ENCODE measurements at places on chromosomes 3 and 15.

DNA sequence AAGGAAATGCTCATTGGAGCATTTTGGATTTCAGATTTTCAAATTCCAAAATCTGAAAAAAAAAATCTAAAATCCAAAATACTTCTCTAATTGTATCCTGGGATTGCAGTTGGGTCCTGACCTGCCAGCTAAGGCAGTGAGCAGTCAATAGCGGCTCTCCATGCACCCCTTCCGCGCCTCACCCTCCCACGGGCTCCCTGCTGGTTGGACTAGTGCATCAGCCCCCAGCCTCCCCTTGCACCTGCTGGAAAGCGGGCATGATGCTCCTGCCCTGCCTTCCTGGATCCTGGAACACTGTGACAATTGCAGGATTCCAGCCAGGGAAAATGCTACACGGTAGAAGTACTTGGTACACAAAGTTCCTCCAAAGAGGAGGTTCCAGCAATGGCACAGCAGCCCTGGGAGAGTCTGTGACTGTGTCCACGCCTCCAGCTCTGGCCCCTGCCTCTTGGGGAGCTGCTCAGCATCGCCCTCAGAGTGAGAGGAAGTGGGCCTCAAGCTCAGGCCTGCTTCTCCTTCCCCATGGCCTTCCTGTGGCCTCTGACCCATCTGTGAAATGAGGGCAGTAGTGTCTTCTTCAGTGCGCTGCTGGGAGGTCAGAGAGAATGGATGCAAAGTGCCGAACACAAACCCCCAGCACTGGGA is 39.5 kb upstream of the CHRNB4 start:
- no peak for DNase-seq

GRCh38 chr3:37530047-37530697 is 331.5 kb upstream of the CTDSPL start:
- no peak for DNase-seq

DNA sequence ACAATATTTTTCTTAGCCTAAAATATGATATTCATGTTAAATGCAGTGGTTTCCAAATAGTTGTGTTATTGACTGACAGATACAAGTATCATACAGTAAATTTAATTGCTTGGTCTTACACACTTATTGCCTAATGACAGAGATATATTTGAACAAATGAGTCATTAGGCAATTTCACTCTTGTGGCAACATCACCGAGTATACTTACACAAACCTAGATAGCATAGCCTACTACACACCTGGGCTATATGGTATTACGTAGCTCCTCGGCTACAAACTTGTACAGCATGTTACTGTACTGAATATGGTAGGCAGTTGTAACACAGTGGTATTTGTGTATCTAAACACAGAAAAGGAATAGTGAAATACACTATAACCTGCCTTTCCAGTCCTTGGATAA is 50.3 kb downstream of the SERPINI1 start:
- no peak for DNase-seq

- DNase-seq = no peak
Observed at GRCh38 chr3:67015702-67016484, 17.8 kb downstream of the KBTBD8 start.

- no peak for DNase-seq
Observed at GRCh38 chr3:14246414-14246813, 67.8 kb downstream of the LSM3 start.

DNA sequence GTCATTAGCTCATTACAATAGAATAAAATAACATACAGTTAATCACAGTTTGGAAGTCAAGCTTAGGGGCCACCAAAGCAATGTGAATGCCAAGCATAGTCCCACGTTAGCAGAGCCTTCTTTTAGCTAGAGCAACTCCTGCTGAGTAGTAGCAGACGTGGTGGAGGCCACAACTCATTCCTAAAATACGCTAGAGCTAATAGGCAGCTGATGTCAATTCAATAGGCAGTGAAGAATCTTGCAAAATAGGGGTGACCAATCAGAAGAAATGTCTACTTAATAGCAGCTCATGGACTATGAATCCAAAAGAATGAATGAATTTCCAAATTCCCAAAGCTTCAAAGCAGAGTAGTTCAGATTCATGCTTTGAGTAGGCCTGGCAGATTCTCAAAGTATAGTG is 292.9 kb upstream of the RORA start:
- DNase-seq = no peak

- no peak for DNase-seq
Observed at GRCh38 chr3:23595851-23596250, 209.9 kb upstream of the UBE2E1 start.

All from stimulated activated CD4-positive, alpha-beta T cell treated with anti-CD3 and anti-CD28 coated beads, Interleukin-2, amount 100 ng/mL, for 48 hours (primary cell).